ENCODE measurements at places on chromosomes 13 and 19.

GRCh38 chr19:43470288-43470687, 4.9 kb upstream of the LYPD3 start:
- H3K36me3 ChIP-seq: no peaks in the 10 kb centered on the region
- no peak for DNase-seq
- H3K4me3 ChIP-seq: no peak overlapping the region
- no peak overlapping the region for H3K27ac ChIP-seq
- H3K27me3 ChIP-seq: peaks cover 12% of the 10 kb centered on the region
- peaks cover 8% of the 10 kb centered on the region for H3K4me1 ChIP-seq

- no peaks in the 10 kb centered on the region for H3K27me3 ChIP-seq
- H3K27ac ChIP-seq: no peak overlapping the region
- peaks cover 4% of the 10 kb centered on the region for H3K36me3 ChIP-seq
- H3K4me3 ChIP-seq: no peak overlapping the region
These were observed 16.4 kb downstream of the ARID3A start for GRCh38 chr19:942133-942645.

- DNase-seq: no peak
- H3K4me3 ChIP-seq: no peak overlapping the region
These were observed 42.2 kb upstream of the SPACA7 start for GRCh38 chr13:112333756-112334543.

GRCh38 chr13:43269037-43269481, 245.7 kb downstream of the DNAJC15 start:
- DNase-seq: no peak
- peak overlapping the region; percentile 0 for H3K4me3 ChIP-seq
- no peaks in the 10 kb centered on the region for H3K27me3 ChIP-seq
- peak overlapping the region; percentile 62 for H3K27ac ChIP-seq
- H3K36me3 ChIP-seq: no peaks in the 10 kb centered on the region

GRCh38 chr19:46564701-46565100, 36.4 kb upstream of the CALM3 start:
- no peaks in the 10 kb centered on the region for H3K4me1 ChIP-seq
- H3K27ac ChIP-seq: no peak overlapping the region
- no peak for DNase-seq
- H3K27me3 ChIP-seq: no peaks in the 10 kb centered on the region
- H3K4me3 ChIP-seq: no peak overlapping the region

GRCh38 chr13:83352391-83352790, 529.9 kb downstream of the SLITRK1 start:
- no peaks in the 10 kb centered on the region for H3K36me3 ChIP-seq
- H3K27me3 ChIP-seq: no peaks in the 10 kb centered on the region
- H3K27ac ChIP-seq: no peak overlapping the region
- no peak overlapping the region for H3K4me3 ChIP-seq
